ENCODE measurements at places on chromosomes 11 and 22. TPM values are rescaled to one million over a fixed set of nuclear protein-coding genes. Genes with fewer than 3 reads are reported as not detected.

DNA sequence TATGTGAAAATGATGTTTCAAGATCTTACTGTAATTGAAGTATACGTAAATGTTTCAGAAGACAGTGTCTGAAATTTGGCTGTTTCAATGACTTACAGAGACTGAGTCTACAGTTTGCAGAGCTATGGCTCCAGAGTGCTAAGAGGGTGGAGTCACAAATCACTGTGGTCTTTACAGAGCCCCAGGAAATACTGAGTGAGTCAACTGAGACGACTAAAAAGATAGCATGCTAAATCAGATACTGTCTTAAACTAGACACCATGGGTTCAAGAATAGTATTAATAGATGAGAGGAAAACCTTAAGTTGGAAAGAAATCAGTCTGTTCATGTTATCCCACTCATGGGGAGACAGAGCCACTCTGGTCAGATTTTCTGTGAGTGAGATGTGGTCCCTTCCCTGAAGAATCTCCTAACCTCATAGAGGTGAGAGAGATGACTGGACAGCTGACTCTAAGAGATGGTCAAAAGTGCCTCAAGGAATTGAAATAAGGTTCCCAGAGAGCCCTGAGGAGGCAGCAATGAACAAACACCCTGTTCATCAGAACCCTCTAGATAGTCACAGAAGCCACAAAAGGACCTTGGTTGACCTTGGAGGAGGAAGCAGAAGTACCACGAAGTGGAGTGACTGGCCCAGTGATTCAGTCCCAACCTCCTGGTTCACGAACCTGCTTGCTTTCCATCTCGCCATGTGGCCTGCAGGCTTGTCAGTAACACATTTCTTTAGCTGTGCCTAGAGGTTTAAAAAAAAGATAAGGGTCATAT is 30.2 kb downstream of the C11orf91 start:
- DNase-seq = no peak

KCTD14 gene
- polyA plus RNA-seq = 1.2 TPM

DNA sequence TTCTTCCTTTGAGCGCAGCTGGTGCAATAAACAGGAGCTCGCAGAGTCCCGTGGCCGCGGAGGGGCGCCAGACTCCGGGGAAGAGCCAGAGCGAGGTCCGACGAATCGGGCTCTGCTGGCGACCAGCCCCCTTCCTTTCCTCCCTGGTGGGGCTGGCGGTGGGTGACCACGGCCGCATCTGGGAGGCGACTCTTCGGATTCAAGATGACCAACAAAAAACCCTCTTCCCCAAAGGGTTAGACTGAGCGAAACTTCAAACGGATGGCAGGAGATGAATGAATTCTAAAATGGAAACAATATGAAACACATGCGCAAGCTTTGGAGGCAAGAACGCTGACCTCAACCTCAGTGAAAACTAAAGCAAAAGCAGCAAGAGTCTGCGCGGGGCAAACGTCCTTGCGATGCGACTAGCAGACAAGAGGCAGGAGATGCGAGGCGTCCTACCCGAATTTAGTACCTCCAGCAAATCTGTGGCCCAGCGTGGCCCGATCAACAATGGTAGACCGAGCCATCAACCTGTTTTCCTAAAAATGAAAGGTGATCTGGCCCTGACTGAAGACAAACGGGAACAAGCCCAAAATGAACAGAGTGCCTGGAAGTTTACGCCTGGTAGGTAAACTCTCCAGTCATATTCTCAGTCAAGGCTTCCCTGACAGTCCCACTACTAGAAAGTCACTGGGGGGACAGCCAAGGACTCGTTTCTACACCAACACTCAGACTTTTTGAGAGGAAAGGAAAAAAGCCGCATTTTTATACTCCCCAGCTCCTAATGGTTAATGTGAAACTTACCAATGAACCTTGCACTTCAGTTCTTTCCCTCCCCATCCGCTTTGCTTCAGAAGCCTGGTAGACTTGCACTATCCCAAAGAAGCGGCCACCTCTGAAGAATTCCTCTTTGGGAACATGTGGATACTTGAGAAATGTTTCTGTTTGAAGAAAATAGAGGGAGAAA is 11.6 kb downstream of the MMP3 start:
- DNase-seq = peak; percentile 76

GRCh38 chr11:67646535-67647336 is 3.8 kb downstream of the ACY3 start:
- DNase-seq = no peak

- DNase-seq = no peak
Measured at GRCh38 chr11:71252770-71253730, 673 bp upstream of the SHANK2 start.

- DNase-seq = no peak
Measured at GRCh38 chr11:124762624-124763155, 600 bp upstream of the ESAM start.

PTS gene
- polyA plus RNA-seq = 19.2 TPM

OR5P2 gene
- polyA plus RNA-seq = not detected

- DNase-seq = no peak
Measured at GRCh38 chr11:66505276-66505816, 5.1 kb upstream of the BBS1 start.

DNA sequence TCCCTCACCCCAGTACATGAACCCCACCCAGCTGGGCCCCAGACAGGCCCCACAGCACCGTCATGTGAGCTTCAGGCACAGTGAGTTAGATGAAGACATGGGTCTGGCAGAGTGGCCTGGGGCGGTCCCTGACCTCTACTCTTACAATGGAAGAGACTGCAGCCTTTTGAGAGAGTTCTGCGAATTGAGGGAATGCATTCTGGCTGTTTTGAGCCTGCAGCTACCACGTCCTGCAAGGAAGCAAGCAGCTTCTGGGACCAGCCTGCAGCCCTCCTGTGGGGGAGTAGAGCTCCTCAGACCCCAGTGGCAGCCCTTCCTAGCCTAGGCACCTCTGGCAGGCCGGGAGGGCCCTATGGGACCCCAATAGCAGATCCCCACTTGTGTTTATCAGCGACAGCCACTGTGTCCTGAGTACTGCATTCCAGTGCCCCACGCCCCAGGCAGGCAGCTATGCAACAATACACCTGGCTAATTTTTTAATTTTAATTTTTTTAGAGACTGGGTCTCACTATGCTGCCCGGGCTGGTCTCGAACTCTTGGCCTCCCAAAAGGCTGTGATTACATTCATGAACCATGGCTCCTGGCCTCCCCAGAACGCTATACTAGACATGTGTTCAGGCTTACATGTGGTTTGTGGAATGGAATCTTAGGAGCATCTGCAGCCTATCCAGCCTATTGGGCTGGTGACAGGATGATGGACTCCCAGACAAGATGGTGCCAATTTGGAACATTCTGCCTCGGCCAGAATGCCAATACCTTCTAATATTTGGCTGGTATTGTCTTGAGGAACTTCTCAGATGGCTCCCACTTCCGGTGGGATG is 717 bp upstream of the SLC7A4 start:
- no peak for DNase-seq

- DNase-seq = no peak
Measured at GRCh38 chr11:100640646-100641045, 46.4 kb upstream of the ARHGAP42 start.

RASD2 gene
- polyA plus RNA-seq = 25.4 TPM

DNA sequence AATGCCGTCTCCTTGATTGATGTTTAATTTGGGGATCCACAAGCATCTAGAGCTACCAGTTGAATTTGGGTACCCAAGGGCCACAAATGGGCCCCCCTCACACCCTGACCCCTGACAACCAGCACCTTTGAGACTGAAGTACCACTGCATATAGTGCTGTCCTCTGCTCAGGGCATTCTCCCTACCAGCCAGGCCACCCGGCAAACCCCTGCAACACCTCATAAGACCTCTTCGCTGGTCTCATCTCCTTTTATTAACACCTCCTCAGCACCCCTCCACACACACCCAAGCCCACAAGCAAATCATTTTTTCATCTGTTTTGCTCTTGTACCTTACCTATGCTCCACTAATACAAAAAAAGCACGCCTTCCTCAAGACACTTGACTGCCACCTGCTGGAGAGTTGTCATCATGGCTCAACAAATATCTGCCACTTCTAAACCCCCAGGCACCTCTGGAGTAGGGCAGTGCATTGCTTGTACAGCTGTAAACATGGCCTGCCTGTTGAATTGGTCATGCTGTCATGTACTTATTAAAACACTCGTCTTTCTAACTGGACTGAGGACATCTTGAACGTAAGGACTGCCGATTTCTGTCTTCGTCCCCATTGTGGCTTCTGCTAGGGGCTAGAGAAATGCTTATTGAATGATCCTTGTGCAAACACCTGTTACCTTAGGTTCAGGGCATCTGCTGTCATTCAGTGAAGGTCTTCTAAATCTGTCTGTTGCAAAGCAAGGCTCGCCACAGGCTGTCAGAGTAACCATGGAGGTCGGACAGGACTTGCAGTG is 66.5 kb downstream of the BMAL1 start:
- peak; percentile 58 for DNase-seq

SPTY2D1 gene
- 12.9 TPM for polyA plus RNA-seq

DNA sequence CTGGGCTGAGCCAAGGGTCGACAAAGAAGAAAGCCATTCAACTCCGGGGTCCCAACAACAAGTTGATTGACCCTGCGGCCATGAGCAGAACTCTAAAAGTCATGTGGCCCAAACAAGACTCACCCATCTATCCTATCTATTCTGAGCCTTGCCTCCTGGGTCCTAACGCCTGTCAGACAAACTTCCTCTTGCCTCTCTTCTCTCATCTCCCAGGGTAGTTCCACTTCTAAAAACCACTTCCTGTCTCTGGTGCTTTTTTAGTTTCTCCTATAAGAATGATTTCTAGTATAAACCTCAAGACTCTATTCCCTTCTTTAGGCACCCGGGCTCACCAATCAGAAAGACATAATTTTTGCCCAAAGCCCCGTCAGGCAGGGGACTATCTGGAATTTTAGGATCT is 530.2 kb downstream of the DLG2 start:
- no peak for DNase-seq

- no peak for DNase-seq
Measured at GRCh38 chr11:44873537-44873936, 77.1 kb downstream of the TP53I11 start.

PKNOX2 gene
- polyA plus RNA-seq = 31.3 TPM

DNA sequence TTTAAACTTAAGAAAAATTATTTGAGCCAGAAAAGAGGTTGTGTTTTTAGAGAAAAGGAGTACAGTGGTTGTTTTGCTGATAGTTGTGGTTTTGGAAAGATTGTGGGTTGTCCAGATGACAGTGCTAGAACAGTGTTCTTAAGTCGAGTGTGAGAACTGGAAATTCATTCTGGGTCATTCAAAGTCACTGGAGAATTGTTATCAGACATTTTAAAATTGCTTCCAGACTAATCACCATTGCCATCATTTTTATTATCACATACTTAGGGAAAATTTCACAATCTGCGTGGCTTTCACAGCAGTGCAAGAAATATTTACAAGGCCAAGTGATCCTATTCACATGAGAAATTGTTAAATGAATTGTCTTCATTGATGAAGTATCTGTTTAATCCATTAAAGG is 242.2 kb upstream of the DDI1 start:
- no peak for DNase-seq

EIF1AD gene
- polyA plus RNA-seq = 17.6 TPM

DNA sequence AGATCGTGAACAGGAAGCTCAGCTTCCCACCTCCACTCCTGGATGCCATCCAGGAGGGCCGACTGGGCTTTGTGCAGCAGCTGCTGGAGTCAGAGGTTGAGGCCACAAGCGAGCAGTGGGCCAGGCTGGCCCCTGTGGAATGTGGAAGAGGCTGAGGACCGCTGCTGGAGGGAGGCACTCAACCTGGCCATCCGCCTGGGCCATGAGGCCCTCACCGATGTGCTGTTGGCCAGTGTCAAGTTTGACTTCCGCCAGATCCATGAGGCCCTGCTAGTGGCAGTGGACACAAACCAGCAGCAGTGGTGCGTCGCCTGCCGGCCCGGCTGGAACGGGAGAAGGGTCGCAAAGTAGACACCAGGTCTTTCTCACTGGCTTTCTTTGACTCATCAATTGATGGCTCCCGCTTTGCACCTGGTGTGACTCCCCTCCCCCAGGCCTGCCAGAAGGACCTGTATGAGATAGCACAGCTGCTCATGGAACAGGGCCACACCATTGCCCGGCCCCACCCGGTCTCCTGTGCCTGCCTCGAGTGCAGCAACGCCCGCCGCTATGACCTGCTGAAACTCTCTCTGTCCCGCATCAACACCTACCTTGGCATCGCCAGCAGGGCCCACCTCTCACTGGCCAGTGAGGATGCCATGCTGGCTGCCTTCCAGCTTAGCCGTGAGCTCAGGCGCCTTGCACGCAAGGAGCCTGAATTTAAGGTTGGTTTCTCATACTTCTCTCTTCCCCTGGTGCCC is 24.9 kb downstream of the ART5 start:
- no peak for DNase-seq

GRCh38 chr11:114562166-114562916 is 2.7 kb upstream of the NXPE1 start:
- DNase-seq = no peak

DNA sequence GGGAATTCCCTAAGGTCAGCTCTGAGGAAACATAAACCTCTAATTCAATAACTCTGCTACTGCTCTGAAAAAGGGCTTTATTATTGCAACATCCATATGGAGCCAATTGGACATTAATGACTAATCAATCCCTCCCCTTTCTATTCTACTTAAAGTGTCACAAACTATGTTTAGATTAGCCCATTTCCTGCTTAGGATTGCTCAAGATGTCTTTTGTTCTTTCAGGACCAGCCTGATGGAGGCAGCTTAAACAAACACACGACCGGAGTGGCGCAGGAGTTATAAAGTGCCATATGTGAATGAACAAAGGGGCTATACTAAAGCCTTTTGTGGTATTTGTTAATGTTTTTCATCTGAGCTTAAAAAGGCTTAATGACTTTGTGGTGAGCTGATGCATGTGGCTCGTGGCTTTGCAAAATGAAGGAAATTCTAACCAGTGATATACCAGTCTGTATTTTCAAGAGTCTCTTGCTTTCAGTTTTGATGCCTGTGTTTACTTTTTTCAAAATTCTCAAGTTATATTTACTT is 354.4 kb downstream of the SOX6 start:
- DNase-seq = no peak

GRCh38 chr11:96230686-96231085 is 112.3 kb downstream of the MAML2 start:
- no peak for DNase-seq

C22orf31 gene
- 2.2 TPM for polyA plus RNA-seq

DNA sequence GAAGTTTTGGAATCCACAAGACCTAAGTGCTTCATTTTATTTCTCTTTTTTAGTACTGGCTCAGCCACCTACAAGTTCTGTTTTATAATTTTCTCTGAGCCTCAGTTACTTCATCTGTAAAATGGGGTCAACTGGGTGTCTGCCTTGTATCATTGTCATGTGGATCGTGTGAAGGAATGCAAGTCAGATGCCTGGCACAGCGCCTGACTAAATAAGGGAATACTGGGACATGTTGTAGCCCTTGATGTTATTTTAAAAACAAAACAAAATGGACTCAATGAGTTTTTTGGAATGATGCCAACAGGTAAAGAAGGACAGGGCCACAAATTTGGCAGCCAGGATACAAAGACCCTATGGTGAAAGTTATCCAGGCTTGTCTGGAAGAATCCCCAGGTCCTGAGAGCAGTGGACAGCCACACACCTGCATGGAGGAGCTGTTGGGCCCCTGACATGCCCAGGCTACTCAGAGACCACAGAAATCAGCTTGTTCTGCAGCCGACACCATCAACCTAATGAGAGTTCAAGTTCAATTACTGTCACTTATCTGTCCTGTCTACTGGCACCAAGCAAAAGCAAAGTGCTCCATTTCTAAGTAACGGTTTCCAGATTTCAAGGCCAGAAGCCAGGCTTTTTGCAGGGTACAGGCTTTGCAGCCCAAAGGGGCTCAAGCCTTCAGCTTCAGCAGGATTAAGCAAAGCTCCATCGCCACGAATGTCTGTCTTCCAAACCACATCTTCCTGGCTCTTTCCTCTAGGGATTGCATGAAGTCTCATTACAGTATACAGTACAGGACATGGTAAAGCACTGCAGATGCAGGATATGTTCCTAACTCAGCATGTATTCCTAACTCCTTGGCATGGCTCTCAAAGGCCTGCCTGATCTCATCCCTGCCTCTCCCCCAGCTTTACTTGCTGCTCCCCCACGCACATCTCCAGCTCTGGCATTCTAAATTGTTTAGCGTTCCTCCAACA is 18.4 kb downstream of the DKK3 start:
- no peak for DNase-seq

All from hindlimb muscle (tissue), 1 donor.